ENCODE measurements at places on chromosomes 7 and 10.

- DNase-seq, result no peak
These were observed 47.7 kb upstream of the ITGB8 start for GRCh38 chr7:20282959-20283358.

GRCh38 chr7:98729121-98729520, 112.0 kb downstream of the NPTX2 start:
- DNase-seq, result no peak

DNA sequence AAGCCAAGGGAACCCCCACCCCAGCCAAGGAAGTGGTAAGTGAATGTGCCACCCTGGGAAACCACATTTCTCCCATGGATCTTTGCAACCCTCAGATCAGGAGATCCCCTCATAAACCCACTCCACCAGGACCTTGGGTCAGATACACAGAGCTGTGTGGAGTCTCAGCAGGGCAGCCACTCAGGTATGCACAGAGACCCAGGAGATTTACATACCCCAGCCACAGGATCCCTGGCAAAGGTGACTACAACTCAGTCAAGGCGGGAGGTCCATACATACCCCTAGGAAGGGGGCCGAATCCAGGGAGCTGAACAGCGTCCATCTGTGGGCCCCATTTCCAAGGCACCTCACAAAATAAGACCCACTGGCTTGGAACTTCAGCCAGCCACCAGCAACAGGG, 293.4 kb downstream of the CTNNA3 start:
- no peak for DNase-seq

DNA sequence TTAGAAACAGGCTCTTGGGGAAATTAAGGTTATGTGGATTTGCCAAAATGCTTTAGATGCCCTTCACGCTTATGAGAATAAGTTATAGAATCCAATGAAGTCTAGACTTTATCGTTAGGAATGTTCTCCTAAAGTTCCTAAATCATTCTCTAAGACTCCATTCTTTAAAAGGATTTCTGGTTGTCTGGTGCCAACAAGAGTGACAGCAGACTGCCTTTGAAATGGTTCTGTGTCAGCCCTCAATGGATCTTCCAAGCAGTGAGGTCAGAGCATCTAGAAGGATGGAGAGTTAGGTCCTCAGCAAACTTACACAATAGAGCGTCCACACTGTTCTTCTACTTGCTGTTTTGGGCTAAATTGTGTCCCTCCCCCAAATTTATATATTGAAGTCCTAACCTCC, 473.3 kb downstream of the GATA3 start:
- no peak for DNase-seq

DNA sequence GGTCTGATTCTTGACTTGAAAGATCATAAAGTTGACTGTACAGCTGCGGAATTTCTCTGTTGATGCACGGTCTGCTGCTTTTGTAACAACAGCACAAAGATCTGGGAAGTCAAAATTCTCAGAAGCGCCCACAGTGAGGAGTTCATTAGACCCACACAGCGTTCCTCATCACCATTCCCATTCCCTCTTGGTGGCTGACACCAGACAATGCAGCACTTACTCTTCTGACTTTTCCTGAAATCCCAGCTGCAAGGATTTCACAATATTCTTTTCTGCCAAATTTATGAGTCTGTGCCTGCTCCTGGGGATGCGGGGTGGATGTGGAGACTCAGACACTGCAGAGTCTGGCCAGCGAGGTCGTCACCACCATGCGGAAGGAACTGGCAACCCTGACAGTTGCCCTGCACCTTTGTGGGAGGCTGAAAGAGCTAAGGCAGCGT, 233.9 kb downstream of the FANK1 start:
- DNase-seq, result no peak

GRCh38 chr7:100013328-100013676, 2.1 kb upstream of the ZKSCAN1 start:
- no peak for DNase-seq

DNA sequence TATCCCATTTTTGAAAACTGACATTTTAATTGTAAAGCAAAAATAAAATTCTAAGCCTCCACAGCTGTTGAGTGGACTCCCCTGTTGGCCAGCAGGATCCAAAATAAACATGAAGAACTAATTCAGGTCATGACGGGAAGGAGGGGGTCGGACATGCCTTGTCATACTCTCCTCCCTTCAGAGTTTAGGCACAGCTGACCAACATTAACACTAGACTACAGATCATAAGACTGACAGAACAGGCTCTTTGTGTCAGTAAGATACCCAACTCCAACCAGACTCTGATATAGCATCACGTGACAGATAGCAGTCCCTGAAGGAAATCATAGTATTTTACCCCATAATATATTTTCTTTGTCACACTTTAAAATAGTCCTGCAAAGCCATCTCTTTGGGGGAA, 20.9 kb upstream of the ZNF12 start:
- DNase-seq, result no peak

DNA sequence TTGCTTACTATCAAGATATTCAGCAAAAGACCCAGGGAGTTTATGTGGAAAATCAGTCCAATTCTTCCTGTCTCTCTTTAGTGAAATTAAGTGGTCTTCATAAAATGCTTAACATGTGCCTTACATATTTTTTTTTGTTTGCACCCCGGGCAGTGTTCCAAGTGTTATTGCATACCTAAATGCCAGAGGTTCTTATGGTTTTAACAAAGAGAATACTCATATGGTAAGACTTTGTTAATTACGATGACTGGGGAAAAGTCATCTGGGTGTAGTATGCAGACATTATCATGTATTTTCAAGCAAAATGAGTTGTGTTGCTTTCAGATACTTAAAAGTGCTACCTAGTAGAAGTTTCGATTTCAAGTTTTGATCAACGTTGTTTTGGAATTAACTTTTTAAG, 82.6 kb downstream of the PRKG1 start:
- no peak for DNase-seq

- DNase-seq, result no peak
These were observed 235.7 kb downstream of the AGMO start for GRCh38 chr7:15326044-15326644.

GRCh38 chr7:98354511-98355249, 46.2 kb downstream of the BAIAP2L1 start:
- DNase-seq, result no peak

GRCh38 chr10:106609470-106610266, 554.8 kb downstream of the SORCS1 start:
- DNase-seq, result no peak

DNA sequence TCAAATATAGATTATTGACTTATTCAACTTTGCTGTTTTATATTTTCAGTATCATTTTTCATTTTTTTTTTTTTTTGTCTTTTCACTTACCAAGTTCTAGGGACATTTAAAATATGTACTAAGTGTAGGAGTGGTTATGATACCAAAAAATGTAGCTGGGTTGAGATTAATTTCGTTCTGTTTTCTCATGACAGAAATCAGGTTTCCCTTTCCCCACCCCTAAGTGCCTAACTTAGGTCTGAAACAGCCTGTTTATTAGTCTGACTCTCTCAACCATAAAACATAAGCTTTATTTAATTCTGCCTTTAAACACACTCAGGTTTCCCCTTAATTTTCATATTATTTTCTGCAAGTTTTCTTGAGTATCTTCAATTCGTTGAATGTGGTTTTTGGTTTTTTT, 22.1 kb downstream of the TMEM106B start:
- no peak for DNase-seq

DNA sequence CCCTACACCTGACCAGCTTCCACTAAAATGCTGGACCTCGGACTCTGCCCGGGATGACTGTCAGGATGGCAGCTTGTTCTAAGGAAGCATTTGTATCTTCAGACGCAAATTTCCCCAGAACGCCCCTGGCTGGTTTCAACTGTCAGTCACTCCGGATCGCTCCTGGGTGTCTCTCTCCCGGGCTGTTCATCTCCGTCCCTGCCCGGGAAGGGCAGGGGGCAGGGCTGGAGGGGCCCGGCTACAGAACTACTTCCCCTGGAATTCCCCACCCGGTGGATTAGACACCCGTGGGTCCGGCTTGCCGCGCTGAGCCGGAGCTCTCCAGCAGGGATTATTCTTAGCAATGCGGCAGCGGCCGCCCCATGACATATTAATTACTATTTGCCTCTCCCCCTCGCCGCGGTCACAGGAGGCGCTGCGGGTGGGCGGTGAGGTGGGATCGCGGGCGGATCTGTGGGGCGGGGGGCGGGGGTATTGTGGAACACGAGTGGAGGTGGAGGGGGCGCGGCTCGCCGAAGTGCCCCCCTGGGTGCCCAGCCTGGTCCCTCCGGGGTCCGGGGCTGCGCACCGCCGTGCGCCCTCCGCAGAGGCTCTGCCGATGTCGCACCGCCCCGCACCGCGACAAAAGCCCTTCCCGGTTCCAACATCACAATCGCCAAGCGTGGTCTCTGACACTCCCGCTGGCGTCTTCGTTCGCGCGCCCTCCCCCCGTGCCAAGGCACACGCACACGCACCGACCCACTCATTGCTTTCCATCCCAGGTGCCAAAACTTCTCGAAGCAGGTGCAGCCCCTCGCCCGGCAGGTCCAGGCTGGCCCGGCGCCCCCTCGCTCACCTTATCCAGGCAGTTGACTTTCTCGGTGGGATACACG, 276.1 kb upstream of the NEBL start:
- DNase-seq, result no peak

DNA sequence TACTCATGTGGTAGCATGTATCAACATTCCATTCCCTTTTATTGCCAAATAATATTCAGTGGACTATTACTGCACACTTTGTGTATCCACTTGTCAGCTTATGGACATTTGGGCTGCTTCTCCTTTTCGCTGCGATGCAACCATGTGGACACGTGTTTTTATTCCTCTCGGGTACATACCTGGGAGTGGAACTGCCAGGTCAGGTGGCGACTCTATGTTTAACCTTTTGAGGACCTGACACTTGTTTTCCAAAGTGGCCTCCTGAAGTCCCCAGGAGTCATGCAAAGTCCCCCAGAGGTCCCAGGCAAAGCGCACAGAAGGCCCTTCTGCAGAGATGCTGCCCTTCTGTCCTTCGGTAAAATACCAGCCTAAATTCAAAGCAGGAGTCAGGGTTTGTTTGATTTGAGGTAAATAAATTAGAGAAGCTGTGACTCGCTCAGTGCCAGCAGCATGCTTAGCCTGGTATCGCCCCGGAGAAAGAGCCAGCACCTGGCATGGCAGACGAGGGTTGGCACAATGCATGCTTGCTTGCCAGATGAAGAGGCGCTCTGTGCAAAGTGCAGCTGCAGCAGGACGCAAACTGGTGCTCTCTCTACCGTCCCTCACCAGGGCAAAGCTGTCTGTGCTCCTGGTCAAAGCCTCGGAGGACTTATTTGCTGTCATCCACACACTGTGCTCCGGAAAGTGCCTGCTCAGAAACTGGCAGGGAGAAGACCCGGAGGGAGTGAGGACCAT, 37.8 kb downstream of the HIPK2 start:
- DNase-seq, result no peak

DNA sequence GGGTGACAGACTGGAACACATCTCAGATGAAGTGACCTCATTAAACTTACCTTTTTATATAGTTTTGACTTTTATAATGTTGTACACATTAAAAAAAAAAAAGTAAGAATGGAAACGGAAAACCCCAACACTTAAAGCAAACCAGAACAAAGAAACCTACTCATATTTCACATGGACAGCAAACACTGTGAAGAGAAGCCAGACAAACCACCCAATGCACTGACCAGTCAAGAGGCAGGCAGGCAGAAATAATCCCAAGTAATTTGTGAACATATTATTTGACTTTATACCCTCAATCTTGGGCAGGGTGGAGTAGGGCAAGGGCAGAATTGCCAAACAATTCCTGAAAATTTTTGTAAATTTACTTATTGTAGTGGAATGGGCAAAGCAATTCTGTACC, 39.8 kb downstream of the WAPL start:
- no peak for DNase-seq

DNA sequence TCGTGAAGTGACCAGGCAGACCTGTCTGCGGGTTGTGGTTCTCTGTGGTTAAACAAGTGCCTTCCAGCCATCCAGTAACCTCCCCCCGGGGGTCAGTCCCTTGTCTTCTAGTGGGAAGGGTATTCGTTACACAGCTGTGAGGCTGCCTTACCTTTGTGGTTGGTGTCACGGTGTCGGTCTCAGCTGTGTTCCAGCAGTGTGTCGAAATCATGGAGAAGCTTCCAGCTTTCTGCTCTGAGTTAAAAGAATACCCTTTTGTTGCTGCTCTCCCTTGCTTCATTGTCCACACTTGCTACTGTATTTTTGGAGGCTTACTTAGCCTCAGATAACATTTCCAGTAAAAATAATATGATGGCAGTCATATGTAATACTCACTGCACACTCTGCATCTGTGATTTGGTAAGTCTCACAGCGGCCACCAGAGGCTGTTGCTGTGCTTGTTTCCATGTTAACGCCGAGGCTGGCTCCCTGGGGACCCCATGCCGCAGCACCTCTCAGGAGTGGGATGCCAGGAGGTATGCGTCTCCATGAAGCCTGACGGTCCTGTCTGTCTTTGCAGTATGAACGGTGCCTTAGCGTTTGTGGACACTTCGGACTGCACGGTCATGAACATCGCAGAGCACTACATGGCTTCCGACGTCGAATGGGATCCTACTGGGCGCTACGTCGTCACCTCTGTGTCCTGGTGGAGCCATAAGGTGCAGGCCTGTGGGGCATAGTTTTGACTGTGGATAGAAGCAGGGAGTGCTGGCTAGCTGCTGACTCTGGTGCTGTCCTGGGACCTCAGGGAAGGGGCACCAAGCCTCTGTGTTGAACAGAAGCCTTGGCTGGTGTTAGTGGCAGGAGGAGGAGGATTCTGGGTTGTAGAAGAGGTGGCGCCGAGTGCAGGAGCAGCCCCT, 20.5 kb downstream of the EIF3B start:
- DNase-seq, result no peak

- DNase-seq, result no peak
These were observed 55.4 kb downstream of the CAMK2B start for GRCh38 chr7:44269943-44270493.

DNA sequence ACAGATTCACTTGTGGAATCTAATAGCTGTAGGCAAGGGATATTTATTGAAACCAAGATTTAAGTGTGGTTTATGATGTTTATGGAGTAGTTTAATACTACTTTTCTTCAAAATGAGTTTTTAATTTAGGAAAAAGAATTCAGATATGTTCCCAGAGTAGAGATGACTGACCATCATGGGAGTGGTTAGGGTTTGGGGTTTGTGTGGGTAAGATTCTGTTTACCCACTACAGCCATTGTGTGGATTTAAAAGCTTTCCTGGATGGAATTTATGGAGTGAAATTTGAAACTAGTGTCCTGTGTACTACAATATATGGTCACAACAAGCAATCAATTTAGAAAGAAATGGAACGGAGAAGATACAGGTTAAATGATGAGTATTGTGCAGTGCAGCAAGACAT, 453.5 kb downstream of the AUTS2 start:
- DNase-seq, result no peak
